ENCODE measurements at places on chromosomes 1 and 21.

- DNase-seq = no peak
Observed at GRCh38 chr1:92747735-92748134, 37.2 kb downstream of the EVI5 start.

- DNase-seq = peak; percentile 84
Observed at GRCh38 chr1:27372022-27372807, 2.4 kb downstream of the FCN3 start.

- DNase-seq = no peak
Observed at GRCh38 chr1:42250164-42250563, 84.9 kb downstream of the FOXJ3 start.

DNA sequence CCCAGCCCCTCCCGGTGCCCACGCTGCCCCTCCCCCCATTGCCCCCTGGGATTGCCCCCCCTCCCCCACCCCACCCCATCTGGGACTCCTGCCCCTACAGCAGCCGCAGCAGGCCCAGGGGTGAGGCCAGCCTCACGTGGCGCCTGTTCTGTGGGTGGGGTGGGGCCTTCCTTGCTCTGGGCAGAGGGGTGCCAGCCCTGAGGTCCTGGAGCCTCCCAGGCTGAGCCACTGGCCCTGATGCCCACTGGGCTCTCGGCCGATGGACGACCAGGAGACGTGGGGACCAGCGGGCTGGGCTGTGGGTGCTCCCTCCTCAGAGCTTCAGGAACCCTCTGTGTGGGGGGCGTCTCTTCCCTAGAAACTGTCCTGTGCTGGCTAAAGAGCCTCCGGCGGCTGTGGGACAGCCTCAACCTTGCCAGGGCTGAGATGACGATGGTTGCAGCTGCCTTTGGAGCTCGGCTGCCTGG is 5.8 kb upstream of the C1orf159 start:
- DNase-seq = no peak

DNA sequence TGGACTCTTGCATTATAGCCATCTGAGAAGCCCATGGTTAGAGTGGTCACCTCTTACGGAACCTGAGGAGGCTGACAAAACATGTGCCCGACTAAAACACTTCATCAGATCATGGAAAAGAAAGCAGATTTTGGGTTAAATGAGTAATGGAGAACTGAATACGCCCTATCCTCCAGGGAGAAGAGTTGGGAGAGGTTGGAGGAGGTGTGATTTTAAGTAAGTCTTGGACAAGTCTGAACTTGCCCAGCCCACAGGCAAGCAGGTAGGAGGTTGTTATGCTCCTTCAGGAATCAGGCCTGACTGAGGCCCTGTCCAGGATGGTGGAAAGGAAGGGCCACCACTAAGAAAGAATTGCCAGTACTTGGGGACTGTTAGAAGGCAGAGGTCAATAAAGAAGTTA is 255.8 kb downstream of the TGFB2 start:
- peak; percentile 12 for DNase-seq

GRCh38 chr1:176826265-176826664 is 338.2 kb downstream of the ASTN1 start:
- no peak for DNase-seq

DNA sequence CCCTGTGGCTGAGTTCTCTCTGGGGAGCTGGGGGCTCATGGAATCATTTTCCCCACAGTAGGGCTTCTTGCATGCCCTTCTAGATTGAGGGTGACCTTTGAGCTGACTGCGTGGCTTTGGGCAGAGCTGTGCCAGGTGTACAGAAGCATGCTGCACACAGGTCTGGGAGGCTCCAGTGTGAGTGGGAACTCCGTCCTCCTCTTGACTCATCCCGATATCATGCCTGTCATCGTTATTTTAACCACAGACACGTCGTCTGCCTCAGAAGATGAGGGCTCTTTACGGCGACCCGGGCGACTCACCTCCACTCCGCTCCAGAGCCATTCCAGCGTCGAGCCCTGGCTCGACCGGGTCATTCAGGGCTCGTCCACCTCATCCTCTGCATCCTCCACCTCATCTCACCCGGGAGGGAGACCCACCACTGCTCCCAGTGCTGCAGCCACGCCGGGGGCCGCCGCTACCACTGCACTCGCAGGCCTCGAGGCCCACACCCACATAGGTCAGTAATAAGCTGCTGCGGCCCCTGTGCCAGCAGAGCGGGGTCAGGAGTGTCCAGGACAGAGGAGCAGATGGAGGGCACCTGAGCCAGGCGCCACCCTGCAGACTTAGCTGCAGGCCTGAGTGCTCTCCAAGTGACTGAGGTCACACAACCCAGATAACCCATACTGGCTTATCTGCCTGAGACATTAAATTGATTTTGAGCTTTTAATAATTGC is 39.8 kb downstream of the DIP2A start:
- DNase-seq = peak; percentile 43

GRCh38 chr1:156860113-156860627 is 495 bp upstream of the NTRK1 start:
- DNase-seq = peak; percentile 57
